ENCODE measurements at places on chromosomes 7 and 10.

DNA sequence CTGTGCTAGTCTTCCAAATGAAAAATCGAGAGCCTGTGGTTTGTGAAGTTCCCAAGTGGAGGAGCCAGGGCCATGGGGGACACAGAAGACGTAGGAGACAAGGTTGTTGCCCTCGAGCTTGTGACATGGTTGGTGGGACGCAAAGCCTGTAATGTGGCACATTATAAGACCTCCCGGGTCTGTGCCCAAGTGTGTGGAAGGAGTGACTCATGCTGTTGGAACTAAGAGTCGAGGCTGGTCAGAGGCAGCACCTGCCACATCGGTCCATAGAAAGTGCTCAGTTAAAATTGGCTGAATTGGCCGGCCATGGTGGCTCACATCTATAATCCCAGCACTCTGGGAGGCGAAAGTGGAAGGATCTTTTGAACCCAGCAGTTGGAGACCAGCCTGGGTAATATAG lies 27.0 kb upstream of the PODXL start:
- DNase-seq, result no peak

- DNase-seq, result no peak
Observed at GRCh38 chr10:17712053-17712452, 39.9 kb upstream of the TMEM236 start.

DNA sequence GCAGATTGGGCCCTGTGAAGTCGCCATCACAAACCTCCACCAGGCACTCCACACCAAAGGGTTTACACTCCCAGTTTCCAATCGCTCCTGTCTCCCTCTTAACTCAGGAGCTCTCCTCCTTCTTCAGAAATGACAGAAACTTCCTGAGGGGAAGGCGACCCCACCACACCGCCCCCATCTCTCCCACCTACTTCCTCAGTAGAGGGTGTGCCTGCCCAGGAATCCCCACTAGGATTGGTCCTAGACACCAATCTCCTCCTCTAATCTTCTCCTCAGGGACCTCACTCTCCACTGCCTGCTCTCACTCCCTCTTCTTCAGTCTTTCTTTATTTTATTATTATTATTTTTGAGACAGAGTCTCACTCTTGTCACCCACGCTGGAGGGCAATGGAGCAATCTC lies 5.9 kb upstream of the INSIG1 start:
- no peak for DNase-seq

DNA sequence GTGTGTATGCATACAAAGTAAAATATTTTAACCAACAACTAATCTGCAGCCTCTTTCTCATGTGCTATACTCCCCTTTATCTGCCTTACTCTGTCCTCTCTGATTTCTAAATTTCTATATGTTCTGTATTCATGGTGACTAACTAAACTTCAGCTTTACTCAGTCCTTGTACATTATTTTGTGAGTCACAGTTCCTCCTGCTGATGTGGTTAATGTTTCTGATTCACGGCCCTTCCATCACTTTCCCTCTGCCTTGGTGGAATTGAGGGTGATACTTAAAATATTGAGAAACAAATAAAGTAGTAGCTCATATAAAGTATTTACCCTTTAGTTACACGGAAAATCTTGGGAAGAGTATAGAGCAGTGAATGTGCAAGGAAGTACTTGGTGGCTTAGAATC lies 899.1 kb upstream of the ZWINT start:
- no peak for DNase-seq

- no peak for DNase-seq
Observed at GRCh38 chr7:41336455-41336952, 366.4 kb downstream of the INHBA start.

DNA sequence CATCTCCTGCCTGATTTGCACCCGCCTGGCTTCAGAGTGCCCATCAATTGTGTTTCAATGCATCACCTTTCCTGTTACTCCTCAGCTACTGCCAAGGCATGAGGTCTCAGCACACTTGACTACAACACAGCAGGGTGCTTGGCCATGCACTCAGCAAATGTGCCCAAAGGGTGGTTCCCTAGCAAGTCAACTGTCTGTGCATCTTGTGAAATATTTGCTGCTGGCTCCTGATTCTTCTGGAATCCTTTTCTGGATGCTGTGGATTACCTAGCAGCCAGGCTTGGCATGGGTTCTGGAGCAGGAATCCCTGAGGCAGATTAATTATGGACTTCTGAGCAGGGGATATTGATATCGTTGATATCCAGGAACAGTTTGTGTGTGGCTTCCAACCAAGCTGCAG lies 662.6 kb upstream of the MGMT start:
- DNase-seq, result no peak

DNA sequence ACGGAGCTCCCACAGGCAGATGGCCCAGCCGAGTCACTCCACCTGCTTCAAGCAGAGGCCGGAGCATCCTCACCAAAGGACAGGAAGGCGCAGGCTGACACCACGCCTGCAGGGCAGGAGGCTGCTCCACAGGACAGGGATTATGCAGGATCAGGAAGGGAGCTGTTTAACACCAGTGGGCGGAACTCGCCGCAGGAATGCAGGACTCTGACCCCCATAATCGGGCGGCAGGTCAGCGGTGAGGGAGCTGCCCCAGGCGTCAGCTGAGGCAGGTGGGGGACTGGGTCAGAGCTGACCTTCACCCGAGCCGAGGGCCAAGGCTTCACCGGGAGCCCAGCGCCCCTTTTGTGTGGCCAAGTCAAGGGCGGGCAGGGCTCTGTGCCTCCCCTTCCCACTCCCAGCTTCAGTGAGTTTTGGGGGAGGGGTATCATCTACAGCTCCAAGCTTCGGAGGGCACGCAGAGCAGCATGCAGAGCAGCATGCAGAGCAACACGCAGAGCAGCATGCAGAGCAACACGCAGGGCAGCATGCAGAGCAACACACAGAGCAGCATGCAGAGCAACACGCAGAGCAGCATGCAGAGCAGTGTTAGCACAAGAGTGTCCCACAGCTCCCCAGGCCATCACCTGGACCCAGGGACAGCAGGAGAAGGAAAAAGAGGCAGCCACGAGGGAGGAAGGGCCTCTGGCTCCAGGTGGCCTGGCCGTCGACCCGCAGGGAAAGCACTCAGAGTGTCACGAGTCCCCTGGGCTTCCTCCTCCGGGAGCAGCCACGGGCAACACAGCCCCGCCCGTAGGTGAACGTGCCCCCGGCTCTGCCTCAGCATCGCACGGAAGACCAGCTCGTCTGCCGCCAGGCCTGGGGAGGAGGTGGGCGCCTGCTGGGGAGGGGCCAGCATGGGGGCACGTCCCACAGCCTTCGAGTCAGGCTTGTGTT lies 151.7 kb upstream of the PPP2R2D start:
- DNase-seq, result no peak

- no peak for DNase-seq
Observed at GRCh38 chr7:40826411-40827221, 691.8 kb downstream of the SUGCT start.

DNA sequence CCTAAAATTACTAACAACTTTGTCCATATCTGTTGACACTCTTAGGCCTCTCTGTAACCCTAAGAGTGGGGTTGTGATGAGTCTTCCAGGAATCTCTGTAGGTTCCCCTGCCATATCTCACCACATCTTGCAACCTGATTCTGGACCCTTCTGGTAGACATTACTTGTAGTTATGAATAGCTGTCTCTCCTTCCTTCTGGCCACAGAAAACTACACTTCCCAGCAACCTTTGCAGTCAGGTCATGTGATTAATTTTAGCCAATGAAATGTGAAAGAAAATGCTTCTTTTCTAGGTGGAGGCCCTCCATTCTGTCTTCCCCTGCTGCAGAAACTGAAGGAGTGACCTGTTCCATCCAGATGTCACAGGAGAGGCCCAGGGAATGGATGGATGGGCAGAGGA lies 147.6 kb upstream of the AOAH start:
- DNase-seq, result peak; percentile 18

GRCh38 chr7:149850716-149851115 lies 12.5 kb downstream of the ZNF862 start:
- DNase-seq, result no peak

DNA sequence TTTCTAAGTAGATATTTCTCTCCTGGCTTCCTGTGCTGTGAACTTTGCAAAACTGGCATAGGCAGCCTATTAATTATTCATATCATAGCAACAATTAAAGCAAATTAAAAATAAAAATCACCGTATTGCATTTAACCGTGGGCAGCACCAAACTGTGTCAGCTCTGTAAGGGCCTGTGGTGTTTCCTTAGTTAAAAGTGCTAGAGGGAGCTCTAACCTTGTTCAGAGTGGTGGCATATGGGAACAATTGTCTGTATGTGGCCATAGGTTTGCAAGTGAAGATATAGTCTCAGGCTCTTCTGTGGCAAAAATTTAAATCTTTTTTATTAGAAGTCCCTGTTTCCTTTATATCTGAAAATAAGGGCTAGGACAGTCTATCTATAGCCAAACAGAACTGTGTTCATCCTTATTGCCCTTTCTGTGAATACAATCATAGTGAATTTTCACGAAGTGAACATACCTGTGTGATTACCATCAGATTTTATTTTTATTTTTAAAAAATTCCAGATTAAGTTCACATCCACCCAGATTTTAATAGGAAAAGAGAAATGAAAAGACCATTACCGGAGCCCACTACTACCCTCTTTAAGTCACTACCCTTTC lies 92.6 kb downstream of the POLL start:
- DNase-seq, result peak; percentile 17

DNA sequence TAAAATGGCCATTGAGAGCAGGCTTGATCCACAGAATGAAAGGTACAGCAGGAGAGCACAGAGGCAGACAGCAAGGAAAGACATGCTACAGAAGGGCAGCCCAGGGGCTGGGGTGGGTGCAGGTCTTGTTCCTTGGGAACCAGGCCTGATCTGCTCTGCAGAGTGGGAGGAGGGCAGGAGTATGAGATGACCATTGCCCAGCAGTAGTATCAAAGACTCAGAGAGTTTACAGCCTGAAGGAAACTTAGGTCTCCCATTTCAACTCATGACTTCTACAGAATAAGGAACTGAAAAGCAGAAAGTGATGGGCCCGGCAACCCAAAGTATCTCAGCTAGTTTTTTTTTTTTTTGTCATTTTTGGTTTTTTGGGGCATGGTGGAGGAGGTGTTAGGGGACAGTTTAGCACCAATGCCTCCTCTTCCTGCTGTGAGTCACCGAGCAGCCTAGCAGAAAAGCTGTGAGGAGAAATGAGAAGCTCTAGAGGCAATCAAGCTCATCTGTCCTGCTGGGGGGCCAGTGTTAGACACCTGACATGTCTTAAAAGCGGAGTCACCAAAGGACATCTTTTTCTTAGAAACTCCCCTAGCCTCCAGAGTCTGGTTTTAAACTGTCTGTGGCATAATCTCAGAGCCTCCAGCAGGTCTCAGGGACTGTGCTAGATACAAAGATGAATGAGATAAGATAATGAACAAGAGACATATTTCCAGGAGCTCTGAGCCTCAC lies 34.3 kb upstream of the HERPUD2 start:
- DNase-seq, result peak; percentile 96

DNA sequence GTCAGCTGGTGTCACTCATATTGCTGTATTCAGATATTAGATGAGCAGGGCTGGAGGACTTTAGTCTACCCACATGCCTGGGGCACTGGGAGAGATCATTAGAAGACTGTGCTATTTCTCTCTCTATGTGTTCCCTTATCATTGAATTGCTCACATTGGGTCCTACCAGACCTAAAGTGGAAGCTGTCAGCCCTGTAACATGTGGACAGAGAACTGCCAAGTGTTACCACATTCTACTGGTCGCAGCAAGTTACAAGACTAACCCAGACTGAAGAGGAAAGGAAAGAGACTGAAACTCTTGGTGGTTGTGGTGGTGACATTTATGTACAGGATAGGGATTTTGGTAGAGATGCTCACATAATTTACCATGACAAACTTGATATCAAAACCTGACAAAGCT lies 627.1 kb upstream of the FZD8 start:
- no peak for DNase-seq
